Stimulated activated CD8-positive, alpha-beta memory T cell treated with anti-CD3 and anti-CD28 coated beads, Interleukin-7, amount 100 ng/mL, for 1 hour (primary cell): ENCODE measurements at places on chromosomes 3 and 15.

DNA sequence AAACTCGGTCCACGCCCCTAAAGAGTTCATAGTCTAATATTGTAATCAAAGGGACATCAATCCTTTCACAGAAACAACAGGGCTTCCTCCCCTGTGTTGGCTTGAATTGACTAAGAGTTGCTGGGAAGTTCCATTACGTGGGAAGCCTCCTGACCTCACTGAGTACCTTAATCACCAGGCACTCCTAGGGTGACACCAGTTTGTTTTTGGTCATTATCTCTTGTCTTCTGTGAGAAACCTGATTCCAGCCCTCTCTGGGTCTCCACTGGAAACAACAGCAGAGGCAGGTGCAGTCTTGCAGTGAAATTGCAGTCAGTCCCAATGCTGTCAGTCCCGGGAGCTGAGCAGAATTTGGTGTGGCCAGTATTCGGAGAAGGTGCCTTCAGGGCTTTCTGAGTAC lies 55.4 kb downstream of the BOC start:
- no peak for DNase-seq

- no peak for DNase-seq
Observed at GRCh38 chr15:97903971-97904572, 56.4 kb upstream of the ARRDC4 start.

GRCh38 chr3:174197416-174197815 lies 661.7 kb upstream of the NAALADL2 start:
- DNase-seq: no peak

DNA sequence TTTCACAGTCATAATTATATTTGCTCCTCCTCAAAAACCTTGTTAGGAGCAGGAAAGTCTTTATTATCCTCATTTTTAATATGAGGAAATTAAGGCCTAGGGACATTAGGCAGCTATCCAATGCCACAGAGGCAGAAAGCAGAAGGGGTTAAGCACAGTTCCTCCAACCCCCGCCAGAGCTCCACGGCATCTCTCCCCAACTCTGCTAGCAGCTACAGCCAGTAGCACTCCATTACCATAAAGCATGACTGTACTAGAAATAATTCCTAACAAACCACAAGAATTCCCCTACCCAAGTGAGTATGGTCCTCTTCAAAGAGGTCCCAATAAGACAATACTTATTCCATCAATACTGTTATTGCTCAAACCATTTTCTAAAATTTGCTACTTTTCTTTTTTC lies 9.8 kb downstream of the HEG1 start:
- DNase-seq: no peak

DNA sequence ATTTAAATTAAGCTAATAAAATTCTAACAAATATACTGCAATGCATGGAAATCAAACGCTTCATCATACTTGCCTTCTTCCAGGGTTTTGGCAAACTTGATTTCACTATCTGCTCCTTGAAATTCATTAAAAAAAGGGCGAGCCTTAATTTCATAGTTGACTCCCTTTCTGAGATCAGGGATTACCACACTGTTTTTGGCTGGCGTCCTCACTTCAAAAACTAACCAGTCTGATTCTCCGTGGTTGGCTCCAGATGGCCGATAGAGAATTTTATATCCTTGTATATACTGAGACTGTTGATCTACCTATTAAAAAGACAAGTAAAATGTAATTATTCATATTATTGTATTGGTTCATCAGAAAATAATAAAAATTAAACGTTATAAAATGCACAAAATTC lies 1106.8 kb downstream of the ROBO1 start:
- no peak for DNase-seq

- DNase-seq: no peak
Observed at GRCh38 chr15:38733331-38733730, 168.7 kb upstream of the RASGRP1 start.
